Progenitor cell of endocrine pancreas (in vitro differentiated cells): ENCODE measurements at places on chromosomes 1 and 21. TPM values are rescaled to one million over a fixed set of nuclear protein-coding genes. Genes with fewer than 3 reads are reported as not detected.
A peak's percentile ranks its signal among the peaks of the same experiment; 100 is the strongest.

Gene HDGF
- 280 and 288 TPM in 2 replicates for total RNA-seq

Gene GPR153
- total RNA-seq = 6.3 and 6.5 TPM in 2 replicates

Gene PLA2G2D
- not detected in 2 replicates for total RNA-seq

Gene ASCL5
- total RNA-seq = 0.26 and 0.36 TPM in 2 replicates

Gene TFAP2E
- total RNA-seq = 0.55 and 0.84 TPM in 2 replicates

Gene KAZN
- total RNA-seq = 12.9 and 14.6 TPM in 2 replicates

Gene THRAP3
- total RNA-seq = 142 and 145 TPM in 2 replicates

DNA sequence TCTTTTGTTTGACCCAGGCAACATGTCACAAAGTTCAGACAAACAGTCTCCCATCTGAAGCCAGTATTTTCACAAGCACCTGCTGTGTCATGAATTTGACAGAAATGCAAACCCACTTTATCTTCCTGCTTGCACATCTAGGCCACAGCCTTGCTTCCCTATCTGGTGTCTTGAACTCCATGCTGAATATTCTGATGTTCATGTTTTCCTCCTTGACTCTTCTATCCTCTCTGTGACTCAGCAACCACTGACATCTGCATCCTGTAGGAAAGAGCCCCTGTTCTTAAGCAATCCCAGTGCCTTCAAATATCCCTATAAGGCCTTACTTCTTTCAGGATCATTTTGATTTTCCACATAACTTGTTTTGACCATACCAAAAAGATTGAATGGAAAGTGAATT, 6.5 kb downstream of the CD55 start:
- peaks cover 8% of the 10 kb centered on the region for H3K36me3 ChIP-seq
- DNase-seq = no peak
- peak overlapping the region; percentile 62 for H3K27ac ChIP-seq
- H3K4me3 ChIP-seq = no peak overlapping the region
- H3K27me3 ChIP-seq = no peaks in the 10 kb centered on the region

DNA sequence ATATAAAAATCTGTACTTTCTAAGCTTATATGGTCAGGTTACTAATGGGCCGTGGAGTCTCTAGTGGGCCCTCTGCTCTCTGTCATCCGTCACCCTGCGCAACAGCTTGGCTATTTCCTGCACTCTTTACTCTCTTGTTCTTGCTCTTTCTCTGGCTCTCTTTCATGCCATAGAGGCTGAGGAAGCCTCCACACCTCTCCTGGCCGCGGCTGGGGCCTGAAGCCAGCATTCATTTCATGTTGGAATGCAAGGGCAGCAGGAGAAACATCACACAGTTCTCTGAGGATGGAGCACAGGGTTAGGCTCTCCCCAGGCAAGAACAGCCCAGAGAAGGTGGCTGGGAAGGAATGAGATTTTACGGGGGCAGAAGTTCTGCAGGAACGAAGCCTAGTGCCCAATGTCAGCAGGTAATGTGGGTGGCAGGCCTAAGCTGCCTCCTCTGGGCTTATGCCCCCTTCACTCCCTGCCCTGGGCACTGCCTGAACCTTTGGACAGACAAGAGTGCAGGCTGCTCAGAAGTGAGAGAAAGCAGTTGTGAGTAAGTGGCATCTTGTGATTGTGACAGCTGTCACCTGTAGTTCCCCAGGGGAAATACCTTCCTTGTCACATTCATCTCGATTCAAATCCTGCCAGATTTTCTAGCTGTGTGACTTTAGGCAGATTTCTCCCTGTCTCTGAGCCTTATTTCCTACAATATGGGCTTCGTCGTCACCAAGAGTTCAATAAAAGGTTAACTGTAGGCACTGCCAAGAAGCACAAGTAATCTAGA, 3.6 kb upstream of the FHAD1 start:
- DNase-seq = no peak
- H3K4me1 ChIP-seq = peaks cover 7% of the 10 kb centered on the region
- no peaks in the 10 kb centered on the region for H3K36me3 ChIP-seq
- no peak overlapping the region for H3K4me3 ChIP-seq
- no peak overlapping the region for H3K27ac ChIP-seq

- no peak for DNase-seq
- peak overlapping the region; percentile 86 for H3K27ac ChIP-seq
- peaks cover 18% of the 10 kb centered on the region for H3K4me1 ChIP-seq
- no peak overlapping the region for H3K4me3 ChIP-seq
- H3K27me3 ChIP-seq = no peaks in the 10 kb centered on the region
These were observed 12.5 kb upstream of the SPATC1L start for GRCh38 chr21:46196733-46197132.

DNA sequence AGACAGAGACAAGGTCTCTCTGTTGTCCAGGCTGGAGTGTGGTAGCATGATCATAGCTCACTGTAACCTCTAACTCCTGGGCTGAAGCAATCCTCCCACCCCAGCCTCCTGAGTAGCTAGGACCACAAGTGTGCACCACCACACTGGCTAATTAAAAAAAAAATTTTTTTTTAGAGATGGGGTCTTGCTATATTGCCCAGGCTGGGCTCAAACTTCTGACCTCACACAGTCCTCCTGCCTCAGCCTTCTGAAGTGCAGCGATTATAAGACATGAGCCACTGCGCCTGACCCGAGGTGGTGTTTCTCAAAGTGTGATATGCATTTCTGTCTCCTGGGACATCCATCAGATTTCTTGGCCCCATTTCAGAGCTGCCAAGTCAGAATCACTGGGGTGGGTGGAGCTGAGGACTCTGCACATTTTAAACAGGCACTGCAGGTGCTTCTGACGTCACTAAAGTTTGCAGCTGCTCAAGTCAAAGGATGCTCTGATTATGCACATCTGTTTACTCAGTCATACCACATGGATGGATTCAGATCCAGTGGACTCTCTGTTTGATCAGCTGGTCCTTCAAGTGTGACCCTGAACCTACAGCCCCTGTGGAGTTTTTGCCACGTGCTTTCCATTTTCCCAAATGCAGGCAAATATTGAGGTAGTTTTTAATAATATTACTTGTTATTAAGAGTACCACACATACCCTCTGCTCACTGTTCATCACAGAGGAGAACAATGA, 21.4 kb downstream of the TGFB2 start:
- H3K27ac ChIP-seq = peak overlapping the region; percentile 97
- no peak for DNase-seq
- peaks cover 48% of the 10 kb centered on the region for H3K4me1 ChIP-seq
- H3K36me3 ChIP-seq = peaks cover 11% of the 10 kb centered on the region

GRCh38 chr1:46521414-46521813, 30.0 kb downstream of the KNCN start:
- H3K27me3 ChIP-seq = peaks cover 68% of the 10 kb centered on the region
- no peak overlapping the region for H3K27ac ChIP-seq
- no peak for DNase-seq
- peaks cover 21% of the 10 kb centered on the region for H3K4me1 ChIP-seq

GRCh38 chr1:184403961-184404726, 17.3 kb downstream of the C1orf21 start:
- no peak for DNase-seq
- H3K36me3 ChIP-seq = no peaks in the 10 kb centered on the region
- H3K27ac ChIP-seq = no peak overlapping the region

DNA sequence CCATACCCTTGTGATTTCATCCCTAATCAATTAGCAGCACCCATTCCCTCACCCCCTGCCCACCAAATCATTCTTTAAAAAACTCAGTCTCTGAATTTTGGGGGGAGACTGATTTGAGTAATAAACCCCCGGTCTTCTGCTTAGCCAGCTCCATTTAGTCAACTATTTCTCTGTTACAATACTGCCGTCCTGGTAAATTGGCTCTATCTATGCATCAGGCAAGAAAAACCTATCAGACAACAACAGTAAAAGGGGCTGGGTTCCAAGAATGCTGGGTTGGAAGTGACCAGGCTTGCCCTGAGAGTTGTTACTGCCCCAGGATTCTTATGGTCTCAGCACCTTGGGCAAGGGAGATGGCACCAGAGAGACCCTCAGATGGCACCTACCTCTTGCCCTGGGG, 16.3 kb upstream of the C1orf198 start:
- DNase-seq = no peak
- no peak overlapping the region for H3K27ac ChIP-seq
- H3K4me3 ChIP-seq = no peak overlapping the region

GRCh38 chr1:58881471-58881994, 97.7 kb upstream of the JUN start:
- H3K27ac ChIP-seq = no peak overlapping the region
- no peak overlapping the region for H3K4me3 ChIP-seq
- H3K36me3 ChIP-seq = no peaks in the 10 kb centered on the region
- H3K4me1 ChIP-seq = peaks cover 38% of the 10 kb centered on the region
- no peaks in the 10 kb centered on the region for H3K27me3 ChIP-seq

DNA sequence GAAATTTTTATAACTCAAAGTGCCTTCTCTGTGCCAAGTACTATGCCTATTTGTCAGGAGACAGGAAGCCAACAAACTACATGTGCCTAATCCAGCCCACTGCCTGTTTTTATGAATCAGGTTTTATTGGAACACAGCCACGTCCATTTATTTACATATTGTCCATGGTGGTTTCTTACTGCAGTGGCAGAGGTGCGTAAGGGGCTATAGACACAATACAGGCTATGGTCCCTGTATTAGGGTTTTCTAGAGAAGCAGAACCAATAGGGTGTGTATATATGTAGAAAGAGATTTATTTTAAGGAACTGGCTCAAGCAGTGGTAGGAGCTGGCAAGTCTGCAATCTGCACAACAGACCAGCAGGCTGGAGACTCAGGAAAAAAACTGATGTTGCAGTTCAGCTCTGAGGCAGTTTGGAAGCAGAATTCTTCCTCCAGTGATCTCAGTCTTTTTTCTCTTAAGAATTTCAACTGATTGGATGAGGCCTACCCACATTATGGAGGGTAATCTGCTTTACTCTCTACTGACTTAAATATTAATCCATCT, 15.4 kb downstream of the PPIE start:
- H3K4me3 ChIP-seq = no peak overlapping the region
- no peak overlapping the region for H3K27ac ChIP-seq
- H3K36me3 ChIP-seq = peaks cover 24% of the 10 kb centered on the region
- DNase-seq = no peak
- no peaks in the 10 kb centered on the region for H3K4me1 ChIP-seq
- H3K27me3 ChIP-seq = no peaks in the 10 kb centered on the region

- no peak overlapping the region for H3K27ac ChIP-seq
- DNase-seq = no peak
- no peak overlapping the region for H3K4me3 ChIP-seq
- peaks cover 6% of the 10 kb centered on the region for H3K4me1 ChIP-seq
- no peaks in the 10 kb centered on the region for H3K27me3 ChIP-seq
- H3K36me3 ChIP-seq = peaks cover 4% of the 10 kb centered on the region
These were observed 3.6 kb downstream of the ECM1 start for GRCh38 chr1:150511551-150511950.

DNA sequence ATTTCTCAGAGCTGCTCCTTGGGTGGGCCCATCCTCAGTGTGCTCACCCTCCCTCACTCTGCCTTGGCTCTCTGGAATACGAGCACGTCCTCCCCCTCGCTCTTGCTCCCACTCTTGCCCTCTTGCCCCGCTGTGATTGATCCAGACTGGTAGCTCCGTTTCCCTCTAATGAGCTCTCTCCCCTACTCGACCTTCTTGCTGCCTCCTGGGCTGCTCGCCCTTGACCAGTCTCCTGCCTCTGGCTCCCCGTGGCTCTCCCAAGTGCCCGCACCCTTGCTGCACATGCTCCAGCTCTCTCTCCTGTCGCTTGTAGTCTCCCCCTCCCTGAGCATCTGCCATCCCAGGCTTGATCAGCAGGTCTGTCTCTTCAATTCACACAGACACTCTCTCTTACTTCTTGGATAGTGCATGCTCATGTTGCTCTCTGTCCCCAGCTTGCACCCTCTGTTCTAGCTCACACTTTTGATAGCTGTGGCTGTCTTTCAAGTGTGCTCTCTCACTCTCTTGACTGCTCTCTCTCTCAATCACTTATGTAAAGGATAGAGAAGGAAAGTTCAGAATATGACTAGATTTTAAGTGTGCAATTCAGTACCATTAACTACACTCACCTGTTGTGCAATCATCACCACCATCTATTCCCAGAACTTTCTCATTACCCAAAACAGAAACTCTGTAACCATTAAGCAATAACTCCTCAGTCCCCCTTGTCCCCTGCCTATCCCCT, 51.1 kb downstream of the PHC2 start:
- peak overlapping the region; percentile 29 for H3K27ac ChIP-seq
- DNase-seq = no peak
- H3K4me1 ChIP-seq = peaks cover 23% of the 10 kb centered on the region

DNA sequence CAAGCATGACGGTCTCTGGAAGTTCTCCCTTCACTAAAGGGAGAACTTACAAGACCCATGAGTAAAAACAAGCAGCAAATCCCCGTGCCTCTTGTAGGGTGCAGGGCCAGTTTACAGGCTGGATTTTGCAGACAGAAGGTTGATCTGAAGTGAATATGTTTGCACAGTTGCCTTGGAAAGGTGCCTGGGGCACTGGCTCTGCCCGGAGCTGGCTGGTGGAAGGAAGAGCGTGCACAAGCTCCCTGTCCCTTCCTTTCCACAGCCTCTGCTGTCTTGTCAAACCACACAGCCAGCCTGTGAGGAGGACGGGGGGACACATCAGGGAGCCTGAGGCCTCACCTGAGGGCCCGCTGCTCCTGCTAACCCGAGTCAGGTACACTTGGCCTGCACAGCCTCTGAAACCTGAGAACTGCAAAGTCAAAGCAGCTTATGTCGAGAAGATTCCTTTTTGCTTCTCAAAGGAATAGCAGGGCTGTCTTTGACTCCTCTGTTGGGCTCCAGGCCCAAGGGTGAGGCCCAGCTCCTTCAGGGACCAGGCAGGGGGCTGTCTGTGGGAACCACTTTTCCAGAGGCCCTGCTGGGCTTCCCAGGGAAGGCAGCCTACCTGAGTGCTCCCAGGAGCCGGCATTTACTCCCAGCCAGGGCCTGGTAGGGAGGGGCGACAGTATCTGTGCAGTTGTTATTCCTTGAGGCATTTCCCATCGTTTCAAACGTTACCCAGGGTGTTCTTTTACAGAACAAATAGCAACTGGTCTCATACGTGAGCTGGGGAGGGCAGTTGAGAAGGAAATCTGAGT, 251.5 kb downstream of the SIPA1L2 start:
- DNase-seq = no peak
- no peak overlapping the region for H3K4me3 ChIP-seq
- H3K4me1 ChIP-seq = no peaks in the 10 kb centered on the region
- H3K36me3 ChIP-seq = no peaks in the 10 kb centered on the region
- H3K27ac ChIP-seq = no peak overlapping the region

DNA sequence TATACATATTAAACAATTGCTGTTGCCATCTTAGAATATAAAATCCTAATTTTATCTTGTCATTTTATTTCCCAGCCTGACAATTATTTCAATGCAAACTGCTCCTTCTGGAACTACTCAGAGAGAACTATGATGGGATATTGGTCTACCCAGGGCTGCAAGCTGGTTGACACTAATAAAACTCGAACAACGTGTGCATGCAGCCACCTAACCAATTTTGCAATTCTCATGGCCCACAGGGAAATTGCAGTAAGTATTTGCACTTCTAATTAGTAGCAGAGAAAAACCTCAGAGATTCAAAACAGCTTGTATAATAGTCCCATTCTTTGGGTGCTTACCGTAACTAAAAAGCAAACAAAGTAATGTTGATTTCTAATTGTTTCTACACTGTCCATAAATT, 167.2 kb downstream of the ADGRL2 start:
- peaks cover 29% of the 10 kb centered on the region for H3K36me3 ChIP-seq
- no peak overlapping the region for H3K27ac ChIP-seq
- H3K4me3 ChIP-seq = no peak overlapping the region
- H3K27me3 ChIP-seq = no peaks in the 10 kb centered on the region
